Lower lobe of right lung (tissue), 2 donors: ENCODE measurements at places on chromosomes 16 and 17. TPM values are rescaled to one million over a fixed set of nuclear protein-coding genes. Genes with fewer than 3 reads are reported as not detected.
A peak's percentile ranks its signal among the peaks of the same experiment; 100 is the strongest.

Gene VASN
- 17.4 TPM for total RNA-seq

DNA sequence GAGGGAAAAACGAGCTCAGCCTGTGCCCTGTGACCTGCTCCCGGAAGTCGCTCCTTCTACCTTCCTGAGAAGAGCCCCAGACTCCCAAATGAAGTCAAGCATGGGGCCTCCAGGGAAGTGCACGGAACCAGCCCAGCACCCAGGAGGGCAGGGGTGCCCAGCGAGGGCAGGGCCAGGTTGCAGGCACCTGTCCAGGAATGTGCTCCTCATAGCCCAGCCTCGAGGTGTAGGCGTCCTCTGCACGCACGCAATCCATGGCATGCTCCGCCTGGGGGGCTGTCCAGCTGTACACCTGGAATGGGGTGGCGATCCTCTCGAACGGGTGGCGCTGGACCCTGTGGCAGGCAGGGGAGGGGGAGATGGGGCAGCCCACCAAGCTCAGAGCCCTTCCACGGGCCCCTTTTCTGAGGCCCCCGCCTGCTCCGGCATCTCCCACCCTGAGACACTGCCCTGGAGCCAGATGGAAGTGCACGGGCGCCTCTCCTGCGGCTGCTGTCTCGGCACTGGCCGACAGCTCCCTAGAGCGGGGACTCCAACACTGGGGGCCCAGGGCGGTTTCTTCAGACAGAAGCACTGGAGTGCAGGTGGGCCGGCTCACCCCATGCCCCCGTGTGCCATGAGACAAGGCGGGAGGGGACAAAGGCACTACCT is 10.9 kb downstream of the CLUH start:
- H3K27ac ChIP-seq: no peak overlapping the region
- peaks cover 89% of the 10 kb centered on the region for H3K36me3 ChIP-seq
- H3K27me3 ChIP-seq: no peaks in the 10 kb centered on the region

GRCh38 chr17:76793775-76794174 is 55.9 kb downstream of the MFSD11 start:
- H3K27ac ChIP-seq: no peak overlapping the region
- no peak overlapping the region for H3K4me3 ChIP-seq
- no peaks in the 10 kb centered on the region for H3K27me3 ChIP-seq
- DNase-seq: no peak
- H3K36me3 ChIP-seq: no peaks in the 10 kb centered on the region
- peaks cover 16% of the 10 kb centered on the region for H3K4me1 ChIP-seq

DNA sequence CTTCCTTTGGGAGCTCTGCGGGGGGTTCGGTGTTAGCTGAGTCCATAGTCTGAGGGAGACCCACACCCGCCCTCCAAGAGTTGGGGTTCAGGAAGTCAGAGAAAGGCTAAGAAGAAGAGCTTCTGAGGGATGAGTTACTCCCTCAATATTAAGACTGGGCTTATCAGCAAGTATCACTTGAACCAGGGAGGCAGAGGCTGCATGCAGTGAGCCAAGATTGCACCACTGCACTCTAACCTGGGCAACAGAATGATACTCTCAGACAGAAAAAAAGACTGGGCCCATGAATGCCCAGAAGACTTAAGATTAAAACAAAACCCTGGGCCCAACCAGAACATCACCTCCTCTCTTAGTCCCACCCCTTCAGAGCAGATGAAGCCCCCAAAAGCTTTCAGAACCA is 6.0 kb downstream of the NKIRAS2 start:
- H3K4me3 ChIP-seq: no peak overlapping the region
- no peaks in the 10 kb centered on the region for H3K27me3 ChIP-seq
- H3K27ac ChIP-seq: no peak overlapping the region
- H3K36me3 ChIP-seq: peaks cover 31% of the 10 kb centered on the region

GRCh38 chr16:89784406-89784805 is 32.0 kb downstream of the FANCA start:
- no peaks in the 10 kb centered on the region for H3K36me3 ChIP-seq
- H3K4me1 ChIP-seq: no peaks in the 10 kb centered on the region
- H3K4me3 ChIP-seq: no peak overlapping the region
- H3K27me3 ChIP-seq: no peaks in the 10 kb centered on the region
- DNase-seq: no peak

Gene MYH3
- 1.2 TPM for total RNA-seq

GRCh38 chr17:43377056-43377810 is 21.6 kb upstream of the ARL4D start:
- no peaks in the 10 kb centered on the region for H3K27me3 ChIP-seq
- H3K4me3 ChIP-seq: no peak overlapping the region
- DNase-seq: no peak
- no peaks in the 10 kb centered on the region for H3K36me3 ChIP-seq
- peaks cover 10% of the 10 kb centered on the region for H3K4me1 ChIP-seq

Gene PDK2
- total RNA-seq: 35.7 TPM

DNA sequence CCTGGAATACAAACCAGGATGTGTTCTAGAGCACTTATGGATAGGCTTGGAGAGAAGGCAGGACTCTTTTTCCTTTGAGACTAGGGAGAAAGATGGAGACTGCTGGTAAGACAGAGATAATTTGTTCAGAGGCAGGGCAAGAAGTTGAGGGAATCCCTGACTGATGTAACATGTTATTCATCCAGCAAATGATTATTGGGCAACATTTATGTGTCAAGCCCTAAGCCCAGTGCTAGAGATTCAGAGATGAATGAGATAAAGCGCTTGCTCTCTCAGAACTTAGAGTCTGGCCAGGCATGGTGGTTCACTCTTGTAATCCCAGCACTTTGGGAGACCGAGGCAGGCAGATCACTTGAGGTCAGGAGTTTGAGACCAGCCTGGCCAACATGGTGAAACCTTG is 47.8 kb upstream of the NUFIP2 start:
- no peaks in the 10 kb centered on the region for H3K4me1 ChIP-seq
- H3K4me3 ChIP-seq: no peak overlapping the region
- H3K36me3 ChIP-seq: no peaks in the 10 kb centered on the region
- no peak for DNase-seq
- no peak overlapping the region for H3K27ac ChIP-seq

Gene COPZ2
- total RNA-seq: 22.9 TPM

Gene TBX21
- 3.6 TPM for total RNA-seq

DNA sequence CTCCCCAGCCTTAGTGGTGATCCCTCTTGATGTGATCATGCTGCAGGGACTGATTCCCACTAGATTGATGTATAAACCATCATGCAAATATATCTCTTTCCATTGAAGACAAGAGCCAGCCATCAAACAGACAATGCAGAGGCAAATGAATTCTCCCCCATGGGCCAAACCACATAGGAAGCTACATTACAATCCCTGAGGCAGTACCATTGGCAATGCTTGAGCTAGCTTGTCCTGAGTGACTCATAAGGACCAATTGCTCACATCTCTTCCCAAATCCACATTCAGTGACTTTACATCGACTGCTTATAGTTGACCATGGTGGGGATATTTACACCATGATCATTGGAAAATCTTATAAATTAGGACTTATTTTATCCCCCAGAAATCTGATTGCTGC is 242.2 kb downstream of the SHISA9 start:
- no peak overlapping the region for H3K4me3 ChIP-seq
- H3K4me1 ChIP-seq: no peaks in the 10 kb centered on the region
- H3K27me3 ChIP-seq: no peaks in the 10 kb centered on the region
- no peak overlapping the region for H3K27ac ChIP-seq
- DNase-seq: no peak
- no peaks in the 10 kb centered on the region for H3K36me3 ChIP-seq

DNA sequence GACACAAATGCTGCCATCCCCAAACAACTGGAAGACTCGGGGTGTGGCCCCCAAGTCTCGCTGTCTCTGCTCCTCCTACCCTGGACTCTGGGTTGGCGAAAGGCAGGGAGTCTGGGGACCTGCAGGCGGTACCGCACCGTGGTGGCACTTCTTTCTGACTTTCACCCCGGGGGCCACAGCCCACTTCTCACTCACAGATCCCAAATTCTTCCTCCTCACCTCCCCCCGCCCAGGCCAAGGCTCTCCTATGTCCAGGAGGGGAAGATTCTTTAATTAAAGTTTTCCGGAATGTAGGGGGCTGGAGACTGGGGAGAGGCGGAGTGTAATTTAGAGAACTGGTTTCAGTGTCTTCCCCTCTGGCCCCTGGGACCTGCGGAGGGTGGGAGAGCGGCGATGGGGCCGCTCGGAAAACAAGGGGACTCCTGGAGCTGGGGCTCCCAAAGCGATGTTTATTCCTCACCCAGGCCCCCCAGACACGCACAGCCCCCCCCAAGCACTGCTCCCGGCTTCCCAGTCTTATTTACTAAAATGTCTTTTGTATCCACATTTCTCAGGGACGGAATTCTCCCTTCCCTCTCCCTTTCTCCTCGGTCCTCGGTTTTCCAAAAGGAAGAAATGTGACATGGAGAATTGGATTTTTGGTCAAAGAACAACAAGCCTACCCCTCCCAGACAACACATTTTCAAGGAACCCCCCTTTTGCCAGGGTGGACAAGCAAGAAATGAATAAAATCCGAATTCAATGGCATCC is 1.2 kb downstream of the WNT3 start:
- no peak for DNase-seq
- peaks cover 20% of the 10 kb centered on the region for H3K4me1 ChIP-seq
- no peak overlapping the region for H3K27ac ChIP-seq
- no peak overlapping the region for H3K4me3 ChIP-seq
- H3K36me3 ChIP-seq: no peaks in the 10 kb centered on the region

Gene RPL38
- total RNA-seq: 701 TPM

Gene ARHGAP27
- 71.0 TPM for total RNA-seq

DNA sequence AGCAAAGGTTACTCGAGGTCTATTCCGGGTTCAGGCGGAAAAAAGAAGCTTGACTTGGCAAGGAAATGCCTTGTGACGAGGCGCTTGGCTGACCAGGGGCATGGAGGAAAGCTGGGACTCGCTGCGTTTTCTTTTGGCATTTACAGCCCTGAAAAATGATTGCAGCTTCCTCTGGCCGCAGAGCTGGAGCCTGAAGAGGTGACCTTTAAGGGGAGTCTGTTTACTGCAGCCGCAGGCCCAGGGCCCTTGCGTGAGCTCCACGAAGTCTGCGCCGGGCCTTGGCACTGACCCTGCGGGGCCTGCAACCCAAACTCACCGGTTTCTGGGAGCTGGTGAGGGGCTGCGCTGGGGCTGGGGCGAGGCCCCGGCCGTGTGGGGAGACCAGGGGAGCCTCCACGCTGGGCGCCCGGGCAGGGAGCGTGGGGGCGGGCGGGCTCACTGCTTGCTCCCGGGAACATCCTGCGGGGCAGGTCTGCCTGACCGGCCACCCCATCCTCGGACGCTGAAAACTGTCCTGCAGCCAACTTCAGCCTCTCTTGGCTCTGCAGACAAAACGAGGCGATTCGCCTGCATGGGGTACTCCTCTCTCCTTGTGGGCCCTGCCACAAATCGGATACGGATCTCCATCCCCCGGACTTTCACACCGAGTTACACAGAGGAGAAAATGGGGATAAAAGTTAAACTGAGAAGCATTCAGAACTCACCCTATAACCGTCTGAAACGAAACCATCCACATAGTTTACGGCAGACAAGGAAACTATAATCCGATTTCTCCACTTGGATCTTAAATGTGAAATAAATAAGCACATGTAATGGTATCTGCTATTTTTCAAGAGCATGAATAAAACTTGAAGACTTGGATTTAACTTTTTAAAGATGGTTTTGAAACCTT is 206.3 kb upstream of the FOXF1 start:
- H3K36me3 ChIP-seq: no peaks in the 10 kb centered on the region
- peak overlapping the region; percentile 45 for H3K4me3 ChIP-seq
- DNase-seq: no peak
- peaks cover 8% of the 10 kb centered on the region for H3K4me1 ChIP-seq

- no peaks in the 10 kb centered on the region for H3K4me1 ChIP-seq
- H3K27ac ChIP-seq: no peak overlapping the region
- H3K4me3 ChIP-seq: no peak overlapping the region
- no peaks in the 10 kb centered on the region for H3K36me3 ChIP-seq
Observed at GRCh38 chr16:9836118-9836736, 346.0 kb downstream of the GRIN2A start.

DNA sequence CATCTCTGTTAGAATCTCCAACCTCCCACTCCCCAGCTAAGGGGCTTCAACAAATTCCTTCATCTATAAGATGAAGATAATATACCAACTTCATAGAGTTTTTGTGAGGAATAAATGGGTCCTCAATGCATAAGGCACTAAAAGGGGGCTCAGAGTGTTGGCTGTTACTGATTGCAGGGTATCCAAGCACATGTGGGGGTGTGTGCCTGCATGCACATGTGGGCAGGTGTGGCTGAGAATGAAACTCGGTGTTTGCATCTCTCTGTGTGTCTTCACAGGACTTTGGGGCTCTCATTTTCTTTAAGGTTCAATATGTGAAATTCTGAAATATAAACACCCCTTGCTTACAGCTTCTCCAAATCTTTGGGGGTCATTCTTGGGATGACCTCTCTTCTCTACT is 4.1 kb upstream of the PPP1R9B start:
- H3K27me3 ChIP-seq: no peaks in the 10 kb centered on the region
- H3K4me3 ChIP-seq: no peak overlapping the region
- H3K36me3 ChIP-seq: no peaks in the 10 kb centered on the region
- DNase-seq: no peak
- H3K27ac ChIP-seq: peak overlapping the region; percentile 58

GRCh38 chr16:66399031-66399430 is 28.1 kb upstream of the BEAN1 start:
- no peaks in the 10 kb centered on the region for H3K27me3 ChIP-seq
- H3K4me3 ChIP-seq: no peak overlapping the region

DNA sequence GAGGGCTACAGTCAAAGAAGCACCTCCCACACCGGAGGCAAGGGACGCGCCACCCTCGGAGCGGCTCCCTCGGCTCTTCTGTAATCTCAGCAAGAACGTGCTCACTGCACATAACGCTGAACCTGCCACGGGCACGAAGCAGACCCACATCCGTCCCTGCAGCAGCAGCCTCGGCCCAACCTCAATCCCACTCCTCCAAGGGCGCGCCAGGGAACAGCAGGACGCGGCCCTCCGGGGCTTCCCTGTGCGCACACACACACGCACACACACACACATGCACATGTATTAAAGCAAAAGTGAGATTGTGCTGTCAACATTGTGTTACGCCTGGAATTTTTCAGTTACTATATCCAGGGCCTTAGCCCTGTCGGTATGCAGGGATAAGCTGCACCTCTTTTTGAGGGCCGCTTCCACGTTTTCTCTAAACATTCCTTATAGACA is 54.0 kb downstream of the TBC1D16 start:
- peaks cover 6% of the 10 kb centered on the region for H3K4me1 ChIP-seq
- H3K27ac ChIP-seq: no peak overlapping the region
- H3K4me3 ChIP-seq: no peak overlapping the region
- DNase-seq: peak; percentile 29
- peaks cover 6% of the 10 kb centered on the region for H3K36me3 ChIP-seq

Gene ANKRD40CL
- not detected for total RNA-seq

Gene ABCA5
- 20.5 TPM for total RNA-seq
